ENCODE measurements at places on chromosomes 13 and 19. TPM values are rescaled to one million over a fixed set of nuclear protein-coding genes. Genes with fewer than 3 reads are reported as not detected.

The ZNF850 gene
- 4.7 TPM for total RNA-seq

DNA sequence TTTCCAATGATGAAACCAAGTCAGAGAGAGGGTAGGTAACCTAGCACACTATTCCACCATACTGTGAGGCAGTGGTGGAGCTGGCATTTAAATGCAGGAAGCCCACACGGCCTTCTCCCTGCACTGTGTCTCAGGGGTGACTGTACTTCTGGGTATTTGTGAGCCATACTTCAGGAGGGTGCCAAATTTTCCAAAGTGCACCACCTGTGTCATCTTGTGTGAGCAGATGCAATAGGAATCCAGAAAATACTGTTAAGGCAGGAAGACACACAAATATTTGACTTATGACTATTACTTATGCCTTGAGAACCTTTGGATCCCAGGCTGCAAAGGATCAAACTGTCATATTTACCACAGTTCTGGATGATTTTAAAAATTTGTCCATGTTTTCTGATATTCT, 17.3 kb downstream of the ZNF229 start:
- no peak overlapping the region for H3K27ac ChIP-seq
- H3K27me3 ChIP-seq: no peaks in the 10 kb centered on the region
- H3K4me3 ChIP-seq: no peak overlapping the region
- no peaks in the 10 kb centered on the region for H3K4me1 ChIP-seq
- DNase-seq: no peak

- peaks cover 10% of the 10 kb centered on the region for H3K4me1 ChIP-seq
- H3K27ac ChIP-seq: no peak overlapping the region
- H3K36me3 ChIP-seq: peaks cover 46% of the 10 kb centered on the region
- H3K27me3 ChIP-seq: no peaks in the 10 kb centered on the region
- no peak for DNase-seq
These were observed 14.1 kb downstream of the PNPLA6 start for GRCh38 chr19:7549429-7550148.

The USF2 gene
- total RNA-seq: 135 TPM

- H3K27ac ChIP-seq: no peak overlapping the region
- H3K27me3 ChIP-seq: peaks cover 2% of the 10 kb centered on the region
- no peak overlapping the region for H3K4me3 ChIP-seq
- no peak for DNase-seq
- no peaks in the 10 kb centered on the region for H3K36me3 ChIP-seq
- H3K4me1 ChIP-seq: no peaks in the 10 kb centered on the region
These were observed 68.6 kb upstream of the MIR17HG start for GRCh38 chr13:91278888-91279287.

DNA sequence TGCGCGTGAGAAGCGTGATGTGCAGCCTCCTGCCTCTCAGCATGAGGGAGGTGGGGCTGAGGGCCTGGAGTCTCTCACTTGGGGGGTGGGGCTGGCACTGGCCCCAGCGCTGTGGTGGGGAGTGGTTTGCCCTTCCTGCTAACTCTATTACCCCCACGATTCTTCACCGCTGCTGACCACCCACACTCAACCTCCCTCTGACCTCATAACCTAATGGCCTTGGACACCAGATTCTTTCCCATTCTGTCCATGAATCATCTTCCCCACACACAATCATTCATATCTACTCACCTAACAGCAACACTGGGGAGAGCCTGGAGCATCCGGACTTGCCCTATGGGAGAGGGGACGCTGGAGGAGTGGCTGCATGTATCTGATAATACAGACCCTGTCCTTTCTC, 8.7 kb downstream of the CD177 start:
- H3K27ac ChIP-seq: no peak overlapping the region
- no peaks in the 10 kb centered on the region for H3K36me3 ChIP-seq
- H3K4me3 ChIP-seq: no peak overlapping the region
- H3K4me1 ChIP-seq: no peaks in the 10 kb centered on the region

DNA sequence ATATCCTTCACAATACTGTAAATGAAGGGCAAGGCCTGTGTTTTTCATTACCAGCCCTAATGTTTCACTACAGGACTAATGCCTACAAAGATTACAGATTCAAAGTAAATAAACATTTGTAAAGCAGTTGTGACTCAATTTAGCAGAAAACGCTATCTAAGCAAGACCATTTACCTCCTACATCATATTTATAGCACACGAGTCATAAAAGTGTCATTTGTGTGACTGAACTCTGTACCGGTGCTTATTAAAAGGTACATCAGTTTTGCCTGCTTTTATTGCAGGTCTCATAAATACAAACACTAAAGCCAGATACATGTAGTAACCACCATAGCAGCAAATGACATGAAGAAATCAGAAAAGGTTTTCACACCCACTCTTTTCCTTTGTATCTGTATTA, 61.5 kb upstream of the SLC15A1 start:
- H3K27ac ChIP-seq: no peak overlapping the region
- H3K4me3 ChIP-seq: no peak overlapping the region
- no peaks in the 10 kb centered on the region for H3K27me3 ChIP-seq
- DNase-seq: no peak

The GSX1 gene
- total RNA-seq: not detected

The PDX1 gene
- total RNA-seq: not detected

Data from activated T-helper 2 cell treated with anti-CD3 and anti-CD28 coated beads, Interferon-gamma antibody, Interleukin-2, Interleukin-4, amounts not matched to agents 10 μg/mL and 5 μg/mL and 100 μg/mL, durations not matched to agents 14 hours and 24 hours and 36 hours (primary cell).